ENCODE measurements at places on chromosomes 2 and 18.

GRCh38 chr2:54666634-54667265 is 56.7 kb upstream of the EML6 start:
- no peak for DNase-seq

DNA sequence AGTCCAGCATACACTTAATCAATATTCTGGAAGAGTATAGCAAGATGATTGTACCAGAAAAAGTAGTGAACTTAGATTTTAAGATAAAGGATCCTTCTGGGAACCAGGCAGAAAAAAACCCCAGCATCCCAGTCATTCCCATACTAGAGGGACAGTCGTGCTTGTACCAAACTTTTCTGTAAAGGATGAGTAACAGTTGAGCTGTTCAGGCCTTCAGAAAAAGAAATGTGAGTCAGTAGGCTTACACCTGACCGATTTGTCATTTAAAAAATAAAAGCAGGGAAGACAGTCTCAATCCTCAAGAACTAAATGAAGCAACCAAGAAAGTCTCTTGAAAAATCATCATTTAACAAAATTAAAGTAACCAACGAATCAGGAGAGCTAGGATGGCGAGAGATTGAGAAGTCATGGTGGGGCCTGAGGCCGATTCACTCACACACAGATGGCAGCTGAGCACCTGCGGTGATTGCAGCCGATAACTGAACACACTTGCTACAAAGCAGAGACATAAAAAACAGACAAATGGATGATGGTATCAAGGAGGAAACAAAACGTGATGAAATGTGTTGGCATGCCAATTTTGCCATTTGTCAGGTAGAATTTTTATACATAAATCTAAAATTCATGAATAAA is 170.0 kb upstream of the ALKAL2 start:
- DNase-seq: no peak

GRCh38 chr2:37669446-37669845 is 2.0 kb downstream of the CDC42EP3 start:
- DNase-seq: no peak

DNA sequence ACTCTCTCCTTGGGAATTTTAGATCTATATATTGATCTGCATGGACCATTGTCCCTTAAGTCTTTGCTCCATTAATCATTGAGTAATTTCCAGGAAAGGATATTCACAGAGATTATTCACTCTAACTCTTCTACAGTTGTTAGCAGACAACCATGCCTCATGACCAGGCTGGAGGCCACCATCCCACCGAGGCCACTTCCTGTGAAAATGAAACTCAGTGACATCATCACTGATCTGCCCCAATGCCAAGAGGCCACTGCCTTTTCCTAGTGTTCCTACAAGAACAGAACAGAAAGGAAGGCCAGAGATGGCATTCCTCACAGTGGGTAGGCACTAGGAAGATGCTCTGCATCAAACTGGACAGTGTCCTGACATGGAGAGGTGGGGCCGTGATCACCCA is 161.3 kb downstream of the DTNA start:
- no peak for DNase-seq

GRCh38 chr2:202172439-202173211 is 65.8 kb downstream of the SUMO1 start:
- no peak for DNase-seq

DNA sequence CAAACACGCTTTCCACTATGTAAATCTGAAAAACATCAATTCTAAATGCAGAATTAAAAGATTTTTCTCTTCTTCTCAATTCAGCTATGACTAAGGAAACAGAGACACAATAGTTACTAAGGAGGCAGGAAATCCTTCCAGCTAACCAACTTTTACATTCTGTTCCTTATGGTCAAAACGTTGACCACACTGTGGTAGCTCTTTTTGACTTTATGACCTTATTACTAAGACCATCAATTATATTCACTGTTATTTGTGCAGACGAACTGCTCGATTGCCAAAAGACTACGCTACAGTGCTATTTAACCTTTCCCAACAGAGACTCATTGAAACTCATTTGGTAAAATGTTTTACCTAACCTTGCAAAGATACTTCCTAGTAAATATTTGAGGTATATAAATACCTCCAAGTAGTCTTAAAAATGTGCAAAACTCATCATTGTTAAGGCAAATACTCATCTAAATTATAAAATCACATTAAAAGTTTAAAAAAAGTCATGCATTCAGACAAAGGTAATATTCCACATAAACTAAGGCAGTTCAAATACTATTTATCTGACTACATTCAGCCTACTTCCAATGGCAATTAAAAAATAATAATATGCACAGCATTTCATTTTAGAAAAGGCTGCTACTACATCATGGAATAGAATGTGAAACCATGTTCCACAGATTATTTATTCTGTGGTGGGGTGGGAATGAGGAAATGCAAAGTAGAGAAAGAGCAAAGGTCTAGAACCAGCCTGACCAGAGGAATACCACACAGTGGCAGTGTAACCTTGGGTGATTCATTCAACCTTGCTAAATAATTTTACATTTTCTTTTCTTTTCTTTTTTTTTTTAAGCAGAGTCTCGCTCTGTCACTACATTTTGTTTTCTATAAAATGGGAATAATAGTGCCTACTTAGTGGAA is 139.9 kb downstream of the THADA start:
- DNase-seq: no peak

DNA sequence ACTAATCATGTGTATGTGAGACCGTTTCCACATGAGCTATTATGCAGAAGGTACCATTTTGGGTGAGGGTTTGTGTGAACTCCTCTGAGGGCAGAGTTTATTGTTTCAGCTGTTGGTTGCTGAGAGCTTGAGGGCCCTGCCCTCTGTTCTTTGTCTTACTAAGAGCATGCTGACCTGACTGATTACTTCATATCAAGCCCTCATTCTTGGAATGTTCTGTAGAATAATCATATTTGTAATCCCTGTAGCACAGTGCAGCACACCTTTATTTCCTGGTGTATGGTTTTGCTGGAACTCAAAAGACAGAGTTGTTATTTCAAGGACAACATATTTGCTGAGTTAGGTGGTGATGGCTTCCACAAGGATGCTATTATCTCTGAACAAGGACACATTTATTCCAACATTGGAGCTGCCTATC is 118.5 kb downstream of the GALNT3 start:
- DNase-seq: no peak

- no peak for DNase-seq
These were observed 46.3 kb downstream of the PMS1 start for GRCh38 chr2:189830510-189830909.

DNA sequence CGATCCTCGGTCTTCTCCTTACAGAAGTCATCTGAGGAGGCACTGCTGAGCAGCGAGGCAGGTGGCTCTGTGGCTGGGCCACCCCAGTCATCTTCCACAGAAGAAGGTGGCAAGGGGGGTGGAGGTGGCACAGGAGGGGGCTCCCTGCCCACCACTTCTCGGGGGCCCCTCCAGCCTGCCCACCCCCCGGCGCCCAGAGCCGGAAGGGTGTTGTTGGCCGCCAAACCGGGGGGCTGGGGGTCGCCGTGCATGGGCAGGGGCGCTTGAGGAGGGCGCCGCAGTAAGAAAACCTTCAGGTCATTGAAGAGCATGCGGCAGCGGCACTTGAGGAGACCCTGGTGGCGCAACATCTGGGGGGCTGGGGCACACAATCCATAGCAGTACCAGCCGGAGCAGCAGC is 2.5 kb downstream of the MARCHF4 start:
- no peak for DNase-seq

GRCh38 chr18:28804512-28805202 is 627.7 kb upstream of the CDH2 start:
- no peak for DNase-seq

GRCh38 chr2:37771600-37772088 is 100.2 kb upstream of the CDC42EP3 start:
- DNase-seq: no peak

- no peak for DNase-seq
These were observed 17.1 kb upstream of the CAVIN2 start for GRCh38 chr2:191863988-191864387.

GRCh38 chr2:201580486-201580885 is 62.8 kb downstream of the TMEM237 start:
- DNase-seq: no peak

DNA sequence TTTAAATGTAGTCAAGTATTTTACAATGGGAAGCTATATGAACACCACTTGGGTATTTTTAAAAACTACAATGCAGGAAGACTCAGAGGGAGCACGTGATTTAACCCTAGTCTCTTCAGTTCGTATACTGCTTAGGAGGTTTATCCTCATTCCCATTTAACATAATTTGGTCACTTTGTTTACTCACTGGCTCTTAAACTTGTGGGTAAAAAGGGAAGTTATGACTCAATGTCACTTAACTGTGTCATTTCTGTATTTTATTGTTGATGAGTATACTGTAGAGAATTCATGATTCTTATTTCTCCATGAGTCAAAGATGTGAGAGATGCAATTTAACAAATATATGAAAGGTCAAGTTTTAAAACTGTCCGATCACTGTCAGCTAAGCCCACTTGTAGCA is 48.2 kb downstream of the SLC66A3 start:
- no peak for DNase-seq

- no peak for DNase-seq
These were observed 496.1 kb upstream of the RAB6C start for GRCh38 chr2:129483366-129483765.

DNA sequence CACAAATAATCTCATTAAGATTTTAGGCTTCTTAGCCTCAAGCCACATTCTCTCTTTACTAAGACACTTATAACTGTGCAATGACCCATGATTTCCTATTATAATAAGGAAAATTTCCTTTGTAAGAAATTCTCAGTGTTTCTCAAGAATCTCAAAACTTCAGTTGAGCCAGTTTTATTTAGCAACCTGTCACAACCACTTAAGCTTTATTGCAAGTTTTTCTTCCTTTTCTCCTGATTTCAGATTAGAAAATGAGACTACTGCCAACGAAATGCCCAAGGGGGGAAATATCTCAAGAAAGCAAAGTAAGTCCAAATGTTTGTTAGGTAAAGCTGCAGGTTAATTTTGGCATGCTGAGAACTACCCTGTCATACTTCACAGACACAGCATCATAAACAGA is 178.5 kb downstream of the THADA start:
- DNase-seq: no peak

GRCh38 chr2:152647552-152647951 is 69.7 kb downstream of the PRPF40A start:
- no peak for DNase-seq

- no peak for DNase-seq
These were observed 145.2 kb downstream of the BCL11A start for GRCh38 chr2:60408207-60408606.

- DNase-seq: no peak
These were observed 132.9 kb downstream of the FMNL2 start for GRCh38 chr2:152467677-152468410.

GRCh38 chr2:47041063-47041462 is 114.0 kb downstream of the STPG4 start:
- DNase-seq: no peak

GRCh38 chr2:70360661-70361270 is 58.9 kb upstream of the FAM136A start:
- no peak for DNase-seq

GRCh38 chr2:176747928-176748327 is 464.7 kb upstream of the HNRNPA3 start:
- no peak for DNase-seq

DNA sequence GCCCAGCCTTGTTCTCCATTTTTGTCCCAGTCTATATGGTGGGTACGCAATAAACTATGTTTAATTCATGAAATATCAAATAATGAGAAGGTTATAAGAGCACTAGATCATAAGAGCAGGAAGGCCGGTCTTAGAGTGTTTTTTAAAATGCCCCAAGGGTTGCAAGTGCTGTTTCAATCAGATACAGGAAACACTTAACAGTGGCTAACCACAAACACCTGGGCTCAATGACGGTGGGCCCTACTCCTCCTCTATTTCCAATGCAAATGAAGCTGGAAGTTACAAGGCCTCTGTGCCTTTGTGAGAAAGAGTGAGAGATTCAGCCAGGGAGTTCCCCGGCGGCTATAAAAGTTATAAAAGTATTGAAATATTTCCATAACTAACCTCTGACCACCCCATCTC is 18.9 kb upstream of the WDR33 start:
- DNase-seq: peak; percentile 25

- DNase-seq: no peak
These were observed 17.7 kb downstream of the IWS1 start for GRCh38 chr2:127508631-127509034.

DNA sequence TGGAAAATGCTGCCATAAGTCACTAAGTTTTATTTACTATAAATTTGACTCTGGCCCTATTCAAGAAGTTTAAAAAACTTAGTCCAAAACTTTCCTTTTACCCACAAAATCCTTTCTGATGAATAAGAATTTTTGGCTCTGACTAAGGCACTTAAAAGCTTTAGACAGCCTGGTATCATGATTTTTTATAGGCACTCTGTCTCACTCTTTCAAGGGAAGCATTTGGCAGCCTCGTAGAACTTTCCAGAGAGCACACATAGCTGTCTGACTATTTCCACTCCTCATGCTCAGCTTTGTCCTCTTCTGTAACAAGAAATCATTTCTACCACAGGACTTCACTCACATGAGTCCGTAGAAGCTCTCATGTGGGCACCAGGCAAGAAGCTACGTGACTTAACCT is 32.3 kb upstream of the XDH start:
- no peak for DNase-seq

All from activated T-cell treated with anti-CD3 and anti-CD28 coated beads for 4 hours (primary cell).